Left colon (tissue), 2 donors: ENCODE measurements at places on chromosomes 13 and 19.

DNA sequence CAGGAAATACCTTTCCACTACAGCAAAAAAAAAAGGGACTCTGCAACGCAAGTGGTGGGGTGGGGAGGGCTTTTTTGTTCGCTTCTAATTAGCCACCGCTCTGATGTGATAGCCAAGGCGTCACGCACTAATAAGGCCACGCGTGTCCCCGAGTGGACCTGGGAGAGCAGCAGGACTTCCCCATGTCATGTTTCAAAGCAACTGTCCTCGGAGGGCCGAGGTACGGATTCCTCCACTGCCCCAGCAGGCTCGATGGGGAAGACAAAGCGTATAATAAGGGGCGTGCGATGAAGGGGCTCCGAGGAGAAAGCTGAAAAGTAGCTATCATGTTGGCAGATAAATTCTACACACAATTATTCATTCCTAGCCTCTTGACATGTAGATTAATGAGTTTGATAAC is 179.7 kb upstream of the ZNF507 start:
- no peak for DNase-seq

- DNase-seq = no peak
These were observed 9.4 kb downstream of the IFNL2 start for GRCh38 chr19:39277598-39277997.

- no peak for DNase-seq
These were observed 31.2 kb downstream of the ZNF536 start for GRCh38 chr19:30403203-30403985.

GRCh38 chr19:42467183-42467760 is 24.5 kb upstream of the CXCL17 start:
- DNase-seq = peak; percentile 45

GRCh38 chr13:98445340-98446233 is 131.3 kb downstream of the STK24 start:
- peak; percentile 83 for DNase-seq

- DNase-seq = peak; percentile 16
These were observed 657 bp downstream of the ZNF550 start for GRCh38 chr19:57559008-57559403.

- DNase-seq = no peak
These were observed 41.4 kb downstream of the GATAD2A start for GRCh38 chr19:19446655-19447437.

DNA sequence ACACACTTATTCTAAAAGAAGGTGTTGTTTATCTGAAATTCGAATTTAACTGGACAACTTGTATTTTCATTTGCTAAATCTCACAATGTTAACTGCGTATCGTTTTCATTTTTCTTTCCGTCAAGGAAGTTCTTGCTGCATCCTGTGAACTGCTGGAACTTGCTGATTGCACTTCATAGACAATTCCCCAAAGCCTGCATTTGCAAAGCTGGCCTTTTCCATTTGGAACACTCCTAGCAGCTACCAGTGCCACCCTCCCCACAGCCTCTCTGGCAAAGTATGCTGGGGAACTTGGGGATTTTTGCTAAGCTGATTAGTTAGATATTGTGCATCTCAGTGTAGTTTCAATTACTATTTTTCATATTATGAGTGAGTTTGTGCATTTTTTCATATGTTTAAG is 20.4 kb upstream of the ARGLU1 start:
- DNase-seq = no peak

DNA sequence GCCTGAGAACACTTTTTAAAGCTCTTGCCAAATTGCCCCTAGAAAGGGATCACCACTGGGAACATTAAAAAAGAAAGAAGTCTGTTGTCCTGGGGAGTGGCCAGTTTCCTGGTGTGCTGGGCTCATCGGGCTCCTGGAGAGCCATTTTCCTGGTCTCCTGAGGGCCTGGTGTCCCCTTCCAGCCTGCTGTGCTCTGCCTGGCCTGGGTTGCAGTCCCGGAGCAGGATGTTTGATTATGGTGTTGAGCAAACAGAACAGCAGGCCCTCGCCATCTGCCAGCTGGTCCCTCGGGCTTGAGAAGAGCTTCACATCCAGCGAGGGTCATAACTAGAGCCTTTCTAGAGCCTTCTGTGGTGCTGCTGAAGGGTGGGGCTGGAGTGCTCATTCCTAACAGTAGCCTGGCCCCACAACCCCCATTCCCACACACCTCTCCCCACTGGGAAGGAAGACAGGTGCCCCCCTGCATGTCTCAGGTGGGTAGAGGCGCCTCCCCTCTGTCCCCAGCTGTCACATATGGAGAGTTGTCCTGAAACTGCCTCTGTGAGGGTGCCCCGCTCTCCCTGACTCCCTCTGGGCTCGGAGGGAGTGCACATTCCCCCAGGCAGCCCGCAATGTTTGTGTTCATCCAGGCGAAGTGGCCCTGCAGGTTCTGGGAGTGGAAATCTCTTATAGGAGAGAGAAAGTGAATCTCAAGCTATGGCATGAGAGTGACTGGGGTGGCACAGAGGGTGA is 151.1 kb downstream of the SIPA1L3 start:
- peak; percentile 65 for DNase-seq

DNA sequence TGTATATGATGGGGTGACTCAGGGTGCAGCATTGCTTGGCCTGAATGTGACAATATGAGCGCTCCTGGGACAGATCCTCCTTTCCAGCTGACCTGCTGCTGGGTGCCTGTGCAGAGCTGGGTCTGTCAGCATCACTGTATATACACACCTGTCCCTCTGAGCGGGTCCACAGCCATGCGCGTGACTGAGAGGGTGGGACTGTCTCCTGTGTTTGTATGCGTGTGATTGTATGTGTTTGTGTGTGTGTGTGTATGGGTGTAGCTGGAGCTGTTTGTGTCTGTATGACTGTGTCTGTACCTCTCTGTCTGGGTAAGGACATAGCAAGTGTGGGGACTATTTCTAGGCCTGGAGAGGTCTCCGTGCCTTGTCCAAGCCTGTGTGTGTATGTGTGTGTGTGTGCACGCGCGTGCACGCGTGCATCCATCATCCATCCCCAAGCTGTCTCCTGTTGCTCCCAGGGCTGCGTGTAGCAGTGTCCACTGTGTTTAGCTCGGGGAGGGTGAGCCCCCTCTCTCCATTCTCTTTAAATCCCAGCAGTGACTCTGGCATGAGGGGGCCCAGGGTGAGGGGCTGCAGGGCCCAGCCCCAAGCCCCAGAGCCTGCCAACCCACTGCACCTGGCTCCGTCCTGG is 8.3 kb downstream of the IGLON5 start:
- DNase-seq = no peak
